ENCODE measurements at places on chromosomes 2 and 18.

- no peak for DNase-seq
Observed at GRCh38 chr2:86225581-86225980, 26.3 kb downstream of the MRPL35 start.

GRCh38 chr2:38192976-38193375 lies 117.0 kb upstream of the CYP1B1 start:
- DNase-seq, result no peak

DNA sequence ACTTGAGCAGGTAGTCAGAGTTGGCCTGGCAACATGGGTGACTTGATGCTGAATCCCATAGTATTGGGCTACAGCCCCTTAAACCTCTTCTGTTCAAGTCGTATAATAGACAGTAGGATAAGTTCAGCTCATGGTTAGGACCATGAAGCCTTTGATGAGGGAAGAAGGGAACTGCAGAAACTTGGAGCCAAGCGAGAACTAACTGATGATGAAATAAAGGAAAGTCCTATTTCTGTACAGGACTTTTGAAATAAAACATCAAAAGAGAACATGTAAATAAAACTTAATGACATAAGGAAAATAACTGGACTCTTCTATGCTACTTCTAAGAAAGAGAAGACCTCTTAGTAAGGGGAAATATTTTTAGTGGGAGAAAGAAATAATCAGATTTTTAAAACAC lies 51.2 kb upstream of the UGP2 start:
- peak; percentile 45 for DNase-seq

DNA sequence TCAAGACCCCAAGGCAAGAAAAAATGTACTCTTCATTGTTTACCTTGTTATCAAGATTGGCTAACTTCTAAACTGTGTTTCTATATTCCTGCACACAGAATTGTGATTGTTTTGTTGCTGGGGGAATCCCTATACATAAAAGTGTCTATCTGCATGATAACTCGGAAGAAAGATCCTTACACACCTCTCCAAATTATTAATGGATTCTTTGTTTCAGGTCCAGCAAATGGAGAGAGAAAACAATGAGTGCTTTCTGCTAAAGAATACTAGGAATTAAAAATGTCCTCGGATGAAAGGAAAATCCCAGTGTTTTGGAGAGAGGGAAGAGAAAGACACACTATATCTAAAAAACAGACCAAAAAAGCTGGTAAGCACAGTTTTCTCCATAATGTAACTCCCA lies 6.2 kb upstream of the DAPL1 start:
- no peak for DNase-seq

DNA sequence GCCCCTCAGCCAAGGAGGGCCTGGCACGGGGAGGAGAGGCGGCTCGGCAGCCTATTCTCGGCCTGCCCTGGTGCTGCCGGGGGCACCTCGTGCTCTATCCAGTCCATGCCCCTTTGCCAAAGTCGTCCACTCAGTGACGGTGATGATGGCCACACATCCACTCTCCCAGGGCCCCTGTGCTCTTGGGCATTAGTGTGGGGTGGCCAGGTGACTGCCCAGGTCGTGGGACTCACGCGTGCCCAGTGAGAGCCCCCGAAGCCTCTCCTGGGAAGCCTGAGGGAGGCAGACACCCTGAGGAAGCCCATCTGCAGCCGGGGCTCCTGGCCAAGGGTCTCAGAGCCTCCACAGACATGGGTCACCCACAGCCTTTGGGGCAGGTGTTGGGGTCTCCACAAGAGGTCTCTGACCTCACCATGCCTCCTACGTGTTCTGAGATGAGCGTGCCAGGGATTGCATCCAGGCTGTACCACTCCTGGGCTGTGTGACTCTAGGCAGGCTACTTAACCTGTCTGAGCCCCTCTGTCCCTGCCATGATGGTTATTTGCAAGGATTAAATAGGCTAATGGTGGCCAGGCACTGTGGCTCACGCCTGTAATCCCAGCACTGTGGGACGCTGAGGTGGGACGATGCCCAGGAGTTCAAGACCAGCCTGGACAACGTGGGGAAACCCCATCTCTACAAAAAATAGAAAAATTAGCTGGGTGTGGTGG lies 12.9 kb downstream of the RAMP1 start:
- DNase-seq, result no peak

DNA sequence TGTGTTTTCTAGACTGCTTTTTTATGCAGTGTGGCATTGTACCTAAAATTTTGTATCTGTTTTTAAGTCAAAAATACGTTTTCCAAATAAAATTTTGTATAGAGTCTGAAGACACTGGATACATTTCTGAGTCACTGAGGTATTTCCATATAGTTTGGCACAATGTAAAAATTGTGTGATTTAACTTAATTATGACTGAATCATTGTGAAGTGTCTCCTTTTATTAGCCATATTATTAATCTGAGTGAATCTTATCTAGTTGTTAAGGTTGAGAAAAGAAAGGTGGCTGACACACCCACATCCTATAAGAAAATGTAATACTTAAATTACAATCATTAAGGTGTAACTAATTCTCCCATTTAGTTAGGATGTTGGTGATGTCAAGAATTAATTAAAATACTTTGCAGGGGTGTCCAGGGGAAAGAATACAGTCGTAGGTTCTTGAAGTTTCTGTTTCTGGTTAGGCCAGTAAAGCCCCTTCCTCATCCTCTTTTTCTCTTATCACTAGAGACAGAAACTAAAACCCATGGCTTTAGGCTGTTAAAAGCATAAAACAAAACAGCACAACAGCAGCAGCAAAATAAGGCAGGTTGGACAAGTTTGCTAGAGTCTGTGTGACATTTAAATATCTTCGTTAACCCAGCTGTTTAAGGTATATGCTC lies 71.6 kb downstream of the UBE2E3 start:
- no peak for DNase-seq

DNA sequence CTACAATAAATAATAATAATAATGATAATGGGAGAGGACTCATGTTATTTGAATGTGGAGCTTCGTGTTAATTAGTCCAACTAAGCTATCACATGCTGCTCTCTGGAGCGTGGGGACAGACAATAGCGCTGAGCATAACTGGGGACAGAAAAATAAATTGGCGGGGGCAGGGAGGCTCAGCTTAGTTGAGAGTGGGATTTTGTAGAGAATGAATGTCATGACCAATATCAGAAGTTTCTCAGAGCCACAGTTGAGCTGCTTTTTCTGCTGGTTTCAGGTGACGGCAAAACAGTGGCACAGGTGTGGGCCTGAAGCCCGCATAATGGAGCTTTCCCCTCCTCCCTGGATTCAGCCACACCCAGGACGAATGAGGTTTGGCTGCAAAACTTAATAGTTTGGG lies 111.1 kb upstream of the CAB39 start:
- DNase-seq, result no peak

DNA sequence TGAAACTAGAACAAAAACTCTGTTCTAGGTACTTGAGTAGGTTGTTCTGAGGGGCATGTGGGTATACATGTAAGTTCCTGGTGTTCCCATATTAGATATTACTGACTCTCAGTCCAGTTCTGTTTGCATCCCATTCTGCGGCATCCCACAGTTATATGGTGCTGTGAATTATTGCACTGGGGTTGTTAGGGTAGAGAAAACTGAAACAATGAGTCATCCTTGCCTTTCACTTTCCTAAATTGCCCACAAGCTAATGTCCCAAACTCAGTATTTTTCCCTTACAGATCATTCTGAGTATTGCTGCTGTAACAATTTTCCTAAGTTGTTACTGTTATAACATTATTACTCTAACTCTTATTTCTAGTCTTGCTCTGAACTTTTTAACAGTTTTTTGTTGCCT lies 3.0 kb downstream of the WDR75 start:
- DNase-seq, result peak; percentile 34

DNA sequence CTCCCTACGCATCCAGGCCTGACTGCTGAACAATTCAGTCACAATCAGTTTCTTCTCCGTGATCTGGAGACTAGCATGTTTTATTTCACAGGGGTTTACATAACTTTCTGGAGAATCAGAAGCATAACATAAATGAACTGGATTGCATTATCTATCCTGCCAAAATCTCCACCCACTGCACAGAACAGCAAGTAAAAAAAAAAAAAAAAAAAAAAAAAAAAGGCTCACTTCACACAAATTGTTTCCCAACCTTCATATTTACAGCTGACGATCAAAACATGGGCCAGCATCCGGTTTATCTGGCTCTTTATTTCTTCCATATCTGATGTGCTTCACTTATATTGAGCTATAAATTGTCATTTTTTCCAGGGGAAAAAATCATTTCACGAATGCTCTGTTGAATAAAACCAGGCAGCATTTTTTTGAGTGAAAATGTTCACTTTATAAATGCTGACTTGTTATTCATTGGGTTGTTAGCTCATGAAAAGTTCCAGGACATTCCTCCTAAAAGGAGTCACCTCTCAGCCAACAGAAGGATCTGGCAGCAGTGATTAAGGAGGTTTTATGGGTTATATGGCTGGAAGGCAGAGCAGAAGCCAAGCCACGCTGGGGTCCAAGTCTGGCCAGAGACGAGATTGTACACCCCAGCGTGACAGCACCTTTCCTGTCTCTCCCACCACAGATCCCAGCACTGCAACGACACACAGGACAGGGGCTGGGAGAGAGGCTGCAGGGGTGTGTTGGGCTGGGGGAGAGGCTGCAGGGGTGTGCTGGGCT lies 51.2 kb upstream of the GLI2 start:
- DNase-seq, result peak; percentile 85

DNA sequence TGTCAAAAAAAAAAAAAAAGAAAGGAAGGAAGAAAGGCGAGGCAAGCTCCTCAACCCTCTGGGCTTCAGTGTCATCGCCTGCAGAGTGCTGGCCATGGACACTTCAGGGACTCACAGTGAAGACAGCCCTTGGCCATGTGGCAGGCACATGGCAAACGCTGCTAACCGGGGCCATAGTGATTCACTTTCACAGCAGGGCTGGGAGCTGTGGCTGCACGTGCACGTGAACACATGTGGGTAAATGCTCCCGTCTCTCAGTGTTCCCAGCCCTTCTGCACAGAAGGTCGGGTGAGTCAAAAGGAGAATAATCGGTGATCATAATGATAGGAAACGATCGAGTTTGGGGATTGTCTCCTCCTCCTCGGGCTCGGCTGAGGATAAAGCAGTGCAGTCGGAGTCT lies 46.1 kb upstream of the UBE2F start:
- no peak for DNase-seq

- DNase-seq, result no peak
Observed at GRCh38 chr2:192978395-192978794, 783.7 kb upstream of the TMEFF2 start.

GRCh38 chr2:129905664-129906081 lies 73.8 kb upstream of the RAB6C start:
- no peak for DNase-seq

DNA sequence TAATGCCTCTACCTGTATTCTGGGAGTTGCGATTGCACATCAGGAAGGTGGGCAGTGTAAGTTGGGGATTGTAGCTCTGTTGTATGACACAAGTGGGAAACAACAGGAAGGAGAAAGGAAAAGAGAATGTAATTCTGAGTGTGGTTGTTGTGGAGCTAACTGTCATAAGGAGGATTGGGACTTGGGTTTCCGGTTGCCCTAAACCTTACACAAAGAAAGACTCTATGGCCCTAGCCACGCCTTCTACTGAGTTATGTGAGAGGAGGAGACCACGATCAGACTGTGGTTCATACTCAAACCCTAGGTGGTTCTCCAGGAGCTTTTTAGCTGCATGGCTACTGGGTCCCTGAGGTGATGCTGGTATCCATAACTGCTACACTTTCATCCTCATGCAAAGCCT lies 86.5 kb downstream of the TANC1 start:
- DNase-seq, result no peak

DNA sequence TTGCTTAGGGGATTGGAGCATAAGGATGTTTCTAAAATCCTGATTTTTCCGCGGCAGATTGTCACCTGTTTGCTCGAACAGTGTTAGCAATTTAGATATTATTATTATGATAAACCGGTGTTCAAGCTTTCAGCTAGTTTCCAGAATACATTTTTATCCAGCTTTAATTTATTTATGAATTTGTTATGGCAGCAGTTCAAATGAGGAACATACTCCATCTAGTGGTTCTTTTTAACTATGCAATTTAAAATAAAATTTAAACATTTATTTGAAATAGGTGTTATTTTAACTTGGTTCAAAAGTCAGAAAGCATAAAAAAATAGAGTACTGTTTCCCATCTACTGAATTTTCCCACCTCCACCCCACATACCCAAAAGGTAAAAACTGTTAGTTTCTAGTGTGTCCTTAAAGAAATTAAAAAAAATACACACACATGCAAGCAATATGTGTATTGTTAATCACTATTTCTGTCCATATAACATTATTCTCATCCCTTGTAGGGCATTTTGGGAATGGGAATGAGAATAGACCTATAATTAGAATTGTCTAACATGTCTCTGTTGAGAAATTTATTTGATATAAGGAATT lies 23.2 kb downstream of the ACOXL start:
- peak; percentile 64 for DNase-seq

- DNase-seq, result no peak
Observed at GRCh38 chr2:146388757-146389156, 1456.1 kb upstream of the ACVR2A start.

DNA sequence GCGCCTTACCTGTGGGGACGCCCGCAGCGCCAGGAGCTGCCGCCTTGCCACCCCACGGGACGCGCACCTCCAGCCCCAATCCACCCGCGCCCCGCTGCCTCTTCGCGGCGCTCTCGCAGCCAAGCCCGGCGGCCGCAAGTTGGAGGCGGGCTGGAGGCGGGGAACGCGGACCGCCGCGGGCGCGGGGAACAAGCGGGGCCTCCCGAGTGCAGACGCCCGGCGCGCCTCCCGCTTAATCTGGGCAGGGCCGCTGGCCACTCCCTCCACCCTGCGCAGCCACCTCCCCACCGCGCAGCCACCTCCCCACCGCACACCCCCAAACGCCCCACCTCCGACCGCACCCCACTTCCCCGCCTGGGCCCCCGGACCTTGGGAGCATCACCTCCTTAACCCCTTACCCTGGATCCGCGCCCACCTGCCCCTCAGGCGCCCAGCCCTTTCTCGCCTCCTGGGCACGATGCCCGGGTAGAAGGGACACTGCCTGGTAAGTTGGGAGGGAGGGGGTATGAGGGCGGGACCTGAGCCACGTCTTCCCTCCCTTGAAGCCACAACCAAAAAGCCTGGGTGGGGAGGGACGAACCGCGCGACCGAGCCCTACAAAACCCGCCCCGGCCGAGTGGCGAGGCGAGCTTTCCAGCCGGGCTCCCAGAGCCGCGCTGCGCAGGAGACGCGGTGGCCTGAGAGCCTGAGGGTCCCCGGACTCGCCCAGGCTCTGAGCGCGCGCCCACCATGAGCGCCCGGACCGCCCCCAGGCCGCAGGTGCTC lies at the start of the genes COL4A3 and COL4A4:
TSS of gene COL4A3 (plus strand) at position 627 of the 765 bp plus-strand sequence. CDS start at position 730, 103 bp downstream.
TSS of gene COL4A4 (minus strand) at position 208 of the 765 bp plus-strand sequence. CDS start 16,722 bp downstream, outside the sequence.
- peak; percentile 59 for DNase-seq

DNA sequence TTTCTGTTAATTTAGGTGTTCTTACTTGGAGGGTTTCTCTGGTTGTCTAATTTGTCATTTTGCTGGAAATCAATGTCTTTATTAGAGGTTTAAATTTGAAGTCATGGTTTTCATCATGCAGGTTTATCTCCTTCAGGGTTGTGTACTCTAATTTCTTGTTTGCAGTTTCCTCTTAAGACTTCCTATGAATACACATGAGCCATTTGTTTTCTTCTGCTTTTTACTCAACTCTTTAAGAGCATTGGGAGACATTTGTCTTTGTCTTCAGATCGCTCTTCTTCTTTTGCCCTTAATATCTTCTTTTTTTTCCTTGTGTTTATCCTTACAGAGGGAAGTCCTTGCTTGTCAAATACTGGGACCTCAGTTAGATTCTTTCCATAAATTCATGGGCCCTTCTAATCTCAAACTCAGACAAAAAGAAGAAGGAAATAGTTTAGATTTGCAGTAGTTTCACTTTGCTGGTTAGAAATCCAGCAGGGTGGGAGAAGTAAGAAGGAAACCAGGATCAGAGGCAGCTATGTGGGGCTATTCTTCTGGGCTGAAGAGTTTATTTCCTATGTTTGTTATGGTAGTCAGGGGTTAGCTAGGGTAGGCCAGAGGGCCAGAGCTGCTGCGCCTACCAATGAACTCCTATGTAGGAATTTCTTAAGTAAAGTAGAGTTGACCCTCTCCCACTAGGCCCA lies 176.6 kb downstream of the DYSF start:
- no peak for DNase-seq

Data from adipocyte (in vitro differentiated cells).